ENCODE measurements at places on chromosomes 12 and 14. TPM values are rescaled to one million over a fixed set of nuclear protein-coding genes. Genes with fewer than 3 reads are reported as not detected.

Gene CFAP54
- 0.26 TPM for total RNA-seq

- DNase-seq, result no peak
- H3K27ac ChIP-seq, result no peak overlapping the region
- H3K36me3 ChIP-seq, result no peaks in the 10 kb centered on the region
- no peaks in the 10 kb centered on the region for H3K4me1 ChIP-seq
- no peak overlapping the region for H3K4me3 ChIP-seq
Measured at GRCh38 chr14:52188381-52188780, 79.1 kb upstream of the PTGDR start.

DNA sequence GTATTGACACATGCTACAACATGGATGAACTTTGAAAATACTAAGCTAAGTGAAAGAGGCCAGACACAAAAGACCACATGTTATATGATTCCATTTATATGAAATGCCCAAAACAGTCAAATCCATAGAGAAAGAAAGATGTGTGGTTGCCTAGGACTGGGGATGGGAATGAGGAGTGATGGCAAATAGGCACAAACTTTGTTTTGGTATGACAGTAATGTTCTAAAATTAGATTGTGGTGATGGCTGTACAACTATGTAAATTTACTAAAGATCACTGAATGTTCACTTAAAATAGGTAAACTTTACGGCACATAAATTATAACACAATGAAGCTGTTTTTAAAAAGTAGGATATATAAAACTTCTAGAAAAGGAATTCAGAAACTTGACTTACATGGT, 41.7 kb downstream of the PPP1R13B start:
- no peaks in the 10 kb centered on the region for H3K4me1 ChIP-seq
- no peak overlapping the region for H3K27ac ChIP-seq
- DNase-seq, result no peak
- H3K27me3 ChIP-seq, result no peaks in the 10 kb centered on the region

Gene ACOT6
- total RNA-seq, result not detected
